ENCODE measurements at places on chromosomes 3 and 15.

DNA sequence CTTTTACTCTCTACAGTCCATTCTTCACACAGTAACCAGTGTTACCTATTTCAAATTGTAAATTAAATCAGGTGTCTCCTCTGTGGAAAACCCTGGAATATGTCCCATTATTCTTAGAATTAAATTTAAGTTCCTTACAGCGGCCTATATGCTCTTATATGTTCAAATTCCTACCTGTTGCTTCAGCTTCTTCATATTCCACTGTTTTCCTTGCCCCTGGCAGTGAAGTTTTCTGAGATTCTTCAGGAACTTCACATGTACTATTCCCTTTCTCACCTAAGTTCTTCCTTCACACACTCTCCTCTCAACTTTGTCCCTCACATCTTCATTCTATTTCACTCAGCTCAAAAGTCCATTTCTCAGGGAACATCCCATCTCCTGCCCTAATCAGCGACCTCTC lies 68.8 kb downstream of the IL1RAP start:
- no peak for DNase-seq

GRCh38 chr15:77476995-77477394 lies 56.3 kb downstream of the HMG20A start:
- DNase-seq = no peak

DNA sequence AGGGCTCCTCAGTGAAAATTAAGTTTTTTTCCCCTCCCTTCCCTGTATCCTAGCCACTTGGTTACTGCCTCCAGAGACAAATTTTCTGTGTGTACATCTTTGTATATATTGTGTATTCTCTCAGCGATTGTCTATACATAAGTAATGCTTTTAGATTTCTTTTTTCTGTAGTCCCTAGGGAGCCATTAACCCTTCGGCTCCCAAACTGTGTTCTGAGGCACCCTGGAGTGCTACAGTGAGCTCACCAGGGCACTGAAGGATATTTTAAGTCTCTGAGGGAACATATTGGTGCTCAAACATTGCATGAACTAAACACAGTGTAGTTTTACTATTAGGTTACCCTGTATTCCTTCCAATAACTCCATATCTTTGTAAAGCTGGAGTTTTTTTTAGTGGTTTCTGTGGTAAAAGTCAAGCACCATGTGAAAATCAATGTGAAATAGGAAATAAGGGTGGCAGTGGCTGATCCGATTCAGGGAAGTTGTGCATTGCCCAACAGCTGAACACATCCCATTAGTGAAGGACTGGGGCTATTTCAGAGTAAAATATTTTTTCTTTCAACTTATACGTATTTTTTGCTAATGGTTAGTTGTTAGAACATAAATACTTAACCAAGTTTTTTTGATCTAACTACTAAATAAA lies 43.0 kb downstream of the USP13 start:
- DNase-seq = no peak

DNA sequence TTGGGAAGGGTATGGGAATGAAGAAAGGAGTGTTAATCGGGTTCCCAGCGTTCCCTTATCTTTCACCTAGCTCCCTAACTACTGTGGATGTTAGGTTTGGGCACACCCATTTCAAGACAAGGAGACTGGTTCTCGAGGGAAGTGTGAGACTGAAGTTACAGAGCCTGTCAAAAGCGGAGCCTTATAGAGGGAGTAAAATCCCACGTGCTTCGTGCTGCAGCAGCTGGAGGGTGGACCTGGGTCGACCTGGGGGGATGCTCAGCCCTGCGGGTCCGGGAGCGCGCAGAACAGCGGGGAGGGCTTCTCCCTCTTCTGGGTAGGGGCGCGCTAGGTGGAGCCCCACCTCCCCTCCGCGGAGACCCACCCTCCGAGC lies 314 bp upstream of the TMED3 start:
- DNase-seq = no peak

GRCh38 chr3:169181666-169182065 lies 481.8 kb downstream of the MECOM start:
- no peak for DNase-seq

DNA sequence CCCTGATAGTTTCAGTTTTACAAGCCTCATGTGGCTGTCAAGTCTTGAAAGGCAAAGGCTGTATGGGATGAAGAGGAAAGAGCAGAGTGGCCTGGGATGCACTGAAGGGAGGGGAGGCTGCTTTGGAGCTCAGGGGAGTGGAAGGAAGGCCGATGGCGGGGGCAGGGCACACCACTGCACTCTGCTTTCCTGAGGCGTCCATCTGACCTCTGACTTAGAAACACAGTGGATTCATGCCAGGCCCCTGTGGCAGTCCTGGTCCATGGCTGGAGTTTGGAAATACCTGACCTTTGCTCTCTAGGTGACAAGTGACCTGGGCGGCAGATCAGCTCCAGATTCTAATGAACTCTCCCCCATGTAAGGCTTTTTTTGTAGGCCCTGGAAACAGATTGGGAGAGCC lies 19.0 kb downstream of the FAH start:
- no peak for DNase-seq

DNA sequence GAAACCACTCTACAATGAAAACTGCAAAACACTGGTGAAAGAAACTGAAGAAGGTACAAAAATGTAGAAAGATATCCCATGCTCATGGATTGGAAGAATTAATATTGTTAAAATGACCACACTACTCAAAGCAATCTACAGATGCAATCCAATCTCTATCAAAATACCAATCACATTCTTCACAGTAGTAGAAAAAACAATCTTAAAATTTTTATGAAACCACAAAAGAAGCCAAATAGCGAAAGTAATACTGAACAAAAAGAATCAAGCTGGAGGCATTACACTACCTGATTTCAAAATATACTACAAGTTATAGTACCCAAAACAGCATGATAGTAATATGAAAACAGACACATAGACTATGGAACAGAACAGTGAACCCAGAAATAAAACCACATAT lies 36.9 kb downstream of the TXNRD3 start:
- DNase-seq = peak; percentile 58

DNA sequence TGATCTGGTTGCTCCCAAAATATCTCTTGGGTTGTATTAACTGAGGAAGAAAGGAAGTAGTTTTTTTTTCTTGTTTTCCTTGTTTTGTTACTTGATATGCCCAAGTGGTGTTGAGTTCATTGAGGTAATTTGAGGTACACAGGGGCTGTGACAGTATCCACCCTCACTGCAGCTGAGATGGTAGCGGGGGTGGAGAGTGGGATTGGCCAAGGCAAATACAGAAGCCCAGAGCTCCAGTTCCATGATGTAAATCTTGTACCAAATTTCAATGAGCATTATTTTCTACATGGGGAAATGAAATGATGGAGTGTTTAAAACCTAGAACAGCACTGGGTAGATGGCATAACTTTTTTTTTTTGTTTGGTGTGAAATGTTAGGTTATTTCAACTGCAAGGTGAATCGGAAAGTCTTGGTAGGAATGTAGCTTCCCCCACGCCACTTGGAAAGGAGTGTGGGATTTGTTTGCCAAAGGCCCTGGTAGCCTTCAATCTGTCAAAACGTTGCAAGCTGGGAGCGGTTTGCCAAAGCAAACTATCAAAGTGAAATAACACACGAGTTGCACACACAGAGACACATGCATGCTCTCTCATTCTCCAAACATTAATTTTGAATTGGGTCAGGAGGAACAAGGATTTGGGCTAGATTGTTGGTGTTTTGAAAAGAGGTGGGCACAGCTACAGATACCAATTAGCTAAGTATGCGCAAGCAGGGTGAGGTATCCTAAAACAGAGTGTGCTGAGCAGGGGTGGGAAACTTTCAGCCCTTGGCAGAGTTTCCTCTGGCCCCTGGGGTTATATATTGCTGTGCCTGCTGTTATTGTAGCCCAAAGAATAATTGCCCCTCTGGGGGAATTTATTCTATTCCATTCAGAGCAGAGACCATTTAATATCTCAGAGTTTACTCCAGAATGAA lies 34.6 kb downstream of the THSD4 start:
- no peak for DNase-seq

DNA sequence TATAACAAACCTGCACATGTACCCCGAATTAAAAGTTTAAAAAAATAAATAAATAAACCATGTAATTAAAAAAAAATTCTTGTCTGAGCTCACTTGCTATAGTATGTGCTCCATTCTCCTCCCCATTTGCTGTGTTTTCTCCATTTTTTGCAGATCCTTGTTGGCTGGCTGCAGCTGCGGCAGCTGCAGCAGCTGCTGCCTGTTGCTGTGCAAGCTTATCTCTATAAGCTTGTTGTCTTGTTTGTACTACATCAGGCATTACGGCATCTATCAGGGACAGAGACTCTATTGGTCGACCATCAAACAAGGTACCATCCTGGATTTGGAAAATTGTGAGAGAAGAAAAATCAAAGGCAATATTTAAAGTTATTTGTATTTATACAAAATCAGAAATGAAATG lies 145.9 kb downstream of the TBL1XR1 start:
- no peak for DNase-seq

GRCh38 chr3:114019486-114019885 lies 36.8 kb downstream of the CCDC191 start:
- DNase-seq = no peak

- DNase-seq = no peak
Observed at GRCh38 chr3:157810924-157811718, 295.1 kb downstream of the SHOX2 start.

GRCh38 chr15:39388118-39388517 lies 192.8 kb upstream of the THBS1 start:
- DNase-seq = no peak

DNA sequence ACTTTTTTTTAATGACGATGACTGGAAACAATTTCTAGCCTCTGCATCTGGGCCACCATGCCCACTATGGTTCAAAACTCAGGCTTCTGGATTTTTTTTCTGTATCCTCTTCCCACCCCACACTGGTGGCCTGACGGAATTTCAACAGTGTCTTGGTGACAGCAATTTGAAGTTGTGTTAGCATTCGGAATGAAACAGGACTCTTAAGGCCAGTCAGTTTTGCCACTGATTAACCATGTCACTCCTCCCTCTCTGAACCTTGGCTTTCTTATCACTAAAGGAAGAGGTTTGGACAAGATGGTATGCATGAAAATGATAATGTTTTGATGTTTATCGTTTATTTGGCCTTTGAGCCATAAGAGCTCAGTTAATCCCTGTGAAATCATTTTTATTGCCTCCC lies 41.6 kb upstream of the BDH1 start:
- no peak for DNase-seq

DNA sequence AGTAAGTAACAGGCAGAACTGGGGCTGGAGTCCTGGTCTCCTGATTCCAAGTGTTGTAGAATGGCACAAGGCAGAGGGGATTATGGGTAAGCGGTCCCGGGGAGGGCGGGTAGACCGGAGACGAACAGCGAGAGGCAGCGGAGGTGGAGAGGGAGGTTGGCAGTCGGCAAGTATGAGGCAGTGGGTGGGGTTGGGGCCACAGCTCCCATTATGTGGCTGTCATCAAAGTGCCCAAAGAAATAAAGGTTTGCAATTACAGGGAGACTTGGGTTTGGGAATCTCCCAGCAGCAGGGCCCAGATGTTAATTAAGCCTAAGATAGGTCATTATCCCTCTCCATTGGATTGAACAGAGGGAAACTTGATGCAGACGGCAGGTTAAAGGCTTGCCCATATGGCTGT lies 16.9 kb downstream of the FAM43A start:
- DNase-seq = no peak

DNA sequence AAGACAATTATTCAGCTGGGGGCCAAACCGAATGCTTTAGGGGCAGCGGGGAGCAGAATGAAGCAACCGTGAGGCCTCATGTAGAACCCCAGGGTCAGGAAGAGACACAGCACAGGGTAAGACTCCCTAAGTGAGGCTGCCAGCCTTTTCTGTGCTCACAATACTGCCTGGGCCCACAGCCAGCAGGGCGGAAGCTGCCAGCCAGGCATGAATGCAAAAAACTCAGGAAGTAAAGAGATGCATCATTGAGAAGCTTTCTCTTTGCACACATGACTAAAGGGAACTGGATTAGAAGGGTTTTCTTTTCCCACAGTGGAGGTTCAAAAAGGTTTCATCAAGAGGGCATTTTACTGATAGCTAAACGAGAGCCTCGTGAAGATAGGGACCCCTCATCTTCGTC lies 33.3 kb downstream of the CA12 start:
- DNase-seq = peak; percentile 82

GRCh38 chr3:27802849-27803248 lies 80.7 kb upstream of the EOMES start:
- DNase-seq = no peak

- peak; percentile 59 for DNase-seq
Observed at GRCh38 chr3:150359381-150359780, 48.7 kb upstream of the TSC22D2 start.

DNA sequence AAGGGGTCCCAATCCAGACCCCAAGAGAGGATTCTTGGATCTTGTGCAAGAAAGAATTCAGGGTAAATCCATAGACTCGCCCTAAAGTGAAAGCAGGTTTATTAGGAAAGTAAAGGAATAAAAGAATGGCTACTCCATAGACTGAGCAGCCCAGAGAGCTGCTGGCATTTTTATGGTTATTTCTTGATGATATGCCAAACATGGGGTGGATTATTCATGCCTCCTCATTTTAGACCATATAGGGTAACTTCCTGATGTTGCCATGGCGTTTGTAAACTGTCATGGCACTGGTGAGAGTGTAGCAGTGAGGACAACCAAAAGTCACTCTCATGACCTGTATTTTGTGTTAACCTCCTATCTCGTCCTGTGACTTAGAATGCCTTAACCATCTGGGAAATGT lies 142.2 kb downstream of the DOCK3 start:
- DNase-seq = peak; percentile 10

DNA sequence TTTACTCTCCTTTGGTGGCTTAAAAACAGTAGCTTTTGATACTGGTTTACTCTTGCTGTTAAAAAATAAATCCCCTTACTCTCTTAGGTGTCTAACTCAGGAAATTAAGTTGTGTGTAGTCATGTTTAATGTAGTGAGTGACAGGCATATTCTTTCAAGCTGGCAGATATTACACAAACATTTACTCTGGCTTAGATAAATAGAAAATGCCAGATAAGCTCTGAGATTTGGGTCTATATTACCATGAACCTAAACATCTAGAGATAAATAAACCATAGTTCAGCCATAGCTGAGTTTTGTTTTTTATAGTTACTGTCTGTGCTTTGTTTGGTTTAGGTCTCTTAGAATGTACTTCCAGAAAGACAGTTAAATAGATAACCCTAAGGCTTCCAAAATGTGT lies 2.4 kb downstream of the SEMA6D start:
- no peak for DNase-seq

- DNase-seq = peak; percentile 48
Observed at GRCh38 chr15:43748376-43748775, 2.1 kb downstream of the PDIA3 start.

GRCh38 chr3:94927175-94927574 lies 864.3 kb downstream of the NSUN3 start:
- DNase-seq = no peak

DNA sequence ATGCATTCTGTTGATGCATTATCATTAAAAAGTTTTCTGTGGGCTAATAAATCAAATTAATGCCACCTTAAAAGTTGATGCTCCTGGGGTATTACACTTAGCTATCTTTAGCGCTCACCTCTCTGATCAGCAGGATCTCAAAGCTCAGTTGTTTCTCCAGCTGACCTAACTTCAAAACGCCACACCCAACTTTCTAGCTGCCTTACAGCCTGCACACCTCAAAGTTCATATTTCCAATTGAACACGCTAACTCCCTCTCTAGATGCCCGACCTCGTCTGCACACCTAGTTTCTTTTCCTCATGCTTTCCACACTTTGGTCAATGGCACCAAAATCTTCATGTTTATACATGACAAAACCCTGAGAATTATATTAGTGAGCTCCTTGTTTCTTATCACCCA lies 98.2 kb upstream of the AGTR1 start:
- DNase-seq = no peak

- DNase-seq = no peak
Observed at GRCh38 chr3:81442758-81443456, 318.5 kb downstream of the GBE1 start.

GRCh38 chr15:28932361-28932760 lies 46.6 kb downstream of the APBA2 start:
- DNase-seq = no peak

- DNase-seq = peak; percentile 41
Observed at GRCh38 chr15:39874890-39875549, 45.0 kb downstream of the GPR176 start.
